ENCODE measurements at places on chromosomes 2 and 18.

GRCh38 chr2:210421916-210422315 is 54.6 kb downstream of the LANCL1 start:
- DNase-seq = no peak

DNA sequence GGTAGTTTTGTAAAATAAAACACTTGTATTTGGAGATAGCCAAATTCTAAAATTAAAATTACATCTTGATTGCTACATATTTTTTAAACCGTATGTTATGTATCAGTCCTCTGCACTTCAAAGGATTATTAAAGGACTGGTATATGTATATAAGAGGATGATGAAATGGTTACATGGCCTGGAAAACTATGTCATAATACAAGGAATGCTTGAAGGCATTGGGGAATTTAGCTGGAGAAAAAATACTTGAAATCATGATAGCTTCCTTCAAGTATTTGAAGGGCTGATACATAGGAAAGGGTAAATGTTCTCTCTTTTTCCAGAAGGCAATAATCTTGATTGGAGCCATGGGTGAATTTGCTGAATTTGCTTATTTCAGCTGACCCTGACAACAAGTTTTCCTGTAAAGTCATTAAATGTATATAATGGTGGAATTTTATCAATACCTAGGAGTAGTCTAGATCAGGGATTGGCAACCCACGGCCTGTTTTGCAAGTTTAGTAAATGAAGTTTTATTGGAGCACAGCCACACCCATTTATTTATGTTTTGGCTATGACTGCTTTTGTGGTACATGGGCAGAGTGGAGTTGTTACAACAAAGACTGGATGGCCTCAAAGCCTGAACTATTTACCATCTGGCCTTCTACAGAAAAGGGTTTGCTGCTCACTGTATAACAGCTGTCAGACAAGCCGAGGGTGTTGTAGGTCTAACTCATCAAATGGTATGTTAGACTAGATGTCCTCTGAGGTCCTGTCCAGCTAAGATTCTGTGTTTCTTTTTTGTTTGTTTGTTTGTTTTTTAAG is 34.4 kb downstream of the ACYP2 start:
- DNase-seq = no peak

- no peak for DNase-seq
Measured at GRCh38 chr2:222972420-222972819, 79.6 kb upstream of the KCNE4 start.

DNA sequence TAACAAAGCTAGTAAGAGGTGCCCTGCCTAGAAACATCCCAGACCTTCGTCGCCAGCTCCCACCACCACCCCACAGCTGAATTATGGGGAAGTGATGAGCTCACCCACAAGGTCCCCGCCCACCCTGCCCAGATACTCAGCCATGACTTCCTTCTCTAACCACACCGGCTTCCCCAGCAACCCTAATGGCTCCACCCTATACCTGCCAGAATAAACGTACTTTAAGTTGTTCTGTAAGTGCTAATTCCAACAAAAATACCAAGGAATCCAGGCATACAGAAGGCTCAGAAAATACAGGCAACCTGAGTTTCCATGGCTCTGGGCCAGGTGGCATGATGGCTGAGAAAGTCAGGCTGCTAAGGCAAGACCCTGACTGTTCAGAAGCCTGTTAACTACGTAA is 39.1 kb downstream of the TMEM163 start:
- no peak for DNase-seq

DNA sequence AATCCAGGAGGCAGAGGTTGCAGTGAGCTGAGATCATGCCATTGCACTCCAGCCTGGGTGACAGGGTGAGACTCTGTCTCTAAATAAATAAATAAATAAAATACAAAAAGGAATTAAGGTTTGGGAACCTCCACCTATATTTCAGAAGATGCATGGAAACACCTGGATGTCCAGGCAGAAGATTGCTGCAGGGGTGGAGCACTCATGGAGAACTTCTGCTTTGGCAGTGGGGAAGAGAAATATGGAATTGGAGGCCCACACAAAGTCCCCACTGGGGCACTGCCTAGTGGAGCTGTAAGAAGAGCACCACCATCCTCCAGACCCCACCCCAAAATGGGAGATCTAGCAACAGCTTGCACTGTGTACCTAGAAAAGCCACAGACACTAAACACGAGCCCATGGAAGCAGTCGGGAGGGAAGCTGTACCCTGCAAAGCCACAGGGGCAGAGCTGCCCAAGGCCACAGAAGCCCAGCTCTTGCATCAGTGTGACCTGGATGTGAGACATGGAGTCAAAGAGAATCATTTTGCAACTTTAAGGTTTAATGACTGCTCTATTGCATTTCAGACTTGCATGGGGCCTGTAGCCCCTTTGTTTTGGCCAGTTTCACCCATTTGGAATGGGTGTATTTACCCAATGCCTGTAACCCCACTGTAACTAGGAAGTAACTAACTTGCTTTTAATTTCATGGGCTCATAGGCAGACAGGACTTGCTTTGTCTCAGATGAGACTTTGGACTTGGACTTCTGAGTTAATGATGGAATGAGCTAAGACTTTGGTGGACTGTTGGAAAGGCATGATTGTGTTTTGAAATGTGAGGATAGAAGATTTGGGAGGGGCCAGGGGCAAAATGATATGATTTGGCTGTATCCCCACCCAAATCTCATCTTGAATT is 265.3 kb downstream of the ZEB2 start:
- DNase-seq = no peak

GRCh38 chr18:61980355-61980754 is 87.5 kb upstream of the RNF152 start:
- no peak for DNase-seq

DNA sequence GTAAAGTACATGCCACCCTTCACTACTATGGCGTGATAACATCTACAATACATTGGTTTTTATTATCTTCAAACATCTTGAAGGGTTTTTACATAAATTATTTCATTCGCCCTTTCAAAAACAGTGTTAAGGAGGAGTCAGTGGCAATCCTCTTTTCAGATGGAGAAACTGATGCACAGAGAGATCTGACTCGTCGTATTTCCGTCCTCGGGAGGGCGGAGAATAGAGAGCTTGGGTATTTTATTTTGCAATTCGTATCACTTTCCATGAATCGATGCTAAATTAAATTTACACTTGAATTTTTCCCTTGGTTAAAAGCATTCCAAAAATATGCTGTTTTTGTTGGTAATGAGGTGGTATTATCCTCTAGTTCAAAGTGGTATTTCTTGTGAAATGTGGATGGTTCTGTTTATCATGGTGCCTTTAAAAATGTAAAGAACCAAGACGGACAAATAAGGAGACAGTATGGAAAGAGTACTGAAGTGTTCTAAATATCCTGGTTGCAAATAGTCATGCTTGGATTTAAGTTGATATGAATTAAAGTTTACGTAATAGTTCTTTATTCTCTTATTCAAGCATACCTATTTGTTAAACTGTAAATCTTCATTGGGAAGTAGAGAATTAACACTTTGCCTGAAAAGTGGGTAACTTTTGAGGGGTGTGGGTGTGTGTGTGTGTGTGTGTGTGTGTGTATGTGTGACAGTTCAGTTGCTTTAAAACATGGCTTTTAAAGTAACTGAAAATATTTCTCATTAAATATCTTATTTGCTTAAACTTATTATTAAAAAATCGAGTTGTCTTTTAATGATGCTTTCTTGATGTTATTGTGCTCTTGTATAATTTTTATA is 5.6 kb downstream of the PHLPP1 start:
- no peak for DNase-seq

GRCh38 chr2:219772103-219772635 is 144.7 kb downstream of the SLC4A3 start:
- no peak for DNase-seq

- DNase-seq = no peak
Measured at GRCh38 chr2:21633466-21633865, 509.7 kb downstream of the TDRD15 start.

DNA sequence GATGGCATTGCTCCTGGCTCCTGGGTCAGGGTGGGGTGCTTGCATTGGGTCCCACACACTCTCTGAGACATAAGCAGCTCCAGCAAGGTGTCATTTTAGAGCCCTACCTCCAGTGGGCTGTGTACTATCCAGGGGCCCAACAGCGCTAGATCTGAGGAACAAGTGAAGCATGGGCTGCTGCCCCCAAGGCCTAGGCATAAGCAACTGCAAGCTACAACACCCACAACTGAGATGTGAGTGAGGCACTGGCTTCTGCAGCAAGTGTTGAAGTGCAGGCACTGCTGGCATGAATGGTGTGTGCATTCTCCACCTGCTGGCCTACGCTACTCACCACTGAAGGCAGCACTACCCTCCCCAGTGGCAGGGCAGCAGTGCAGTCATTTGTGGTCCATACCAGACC is 81.0 kb upstream of the STK39 start:
- DNase-seq = no peak

GRCh38 chr2:95165030-95165370 is 609 bp upstream of the ZNF2 start:
- no peak for DNase-seq

DNA sequence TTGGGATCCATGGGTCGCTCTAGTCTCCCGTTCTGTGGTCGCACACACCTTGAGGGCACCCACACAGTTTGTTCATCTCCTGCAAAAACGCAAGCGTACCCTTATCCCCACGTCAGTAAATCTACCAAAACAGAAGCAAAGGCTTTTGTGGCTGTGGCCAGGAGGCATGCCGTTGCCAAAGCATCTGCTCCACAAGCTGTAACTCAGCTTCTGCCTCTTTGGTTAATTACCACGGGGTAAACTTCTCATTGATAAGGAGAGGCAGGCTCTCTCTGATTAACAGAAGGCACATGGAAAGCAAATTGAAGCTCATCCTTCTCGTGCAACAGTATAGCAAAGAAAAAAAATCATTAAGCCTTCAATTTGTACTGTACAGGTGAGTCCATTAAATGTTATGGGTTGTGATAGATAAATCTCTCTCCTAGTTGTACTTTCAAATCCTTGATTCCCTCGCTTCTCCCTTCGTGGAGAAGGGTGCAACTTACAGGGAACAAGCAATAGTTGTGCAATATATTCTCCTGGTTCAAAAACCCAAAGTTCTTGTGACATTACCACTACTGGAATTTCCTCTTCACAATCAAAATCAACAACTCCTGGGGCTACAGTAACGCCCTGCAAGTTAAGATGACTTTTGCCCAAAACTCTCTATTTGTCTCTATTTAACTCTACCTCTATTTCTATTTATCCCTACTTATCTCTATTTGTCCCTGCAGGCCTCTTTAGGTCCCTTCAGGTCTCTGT is 10.3 kb downstream of the PECR start:
- DNase-seq = no peak

DNA sequence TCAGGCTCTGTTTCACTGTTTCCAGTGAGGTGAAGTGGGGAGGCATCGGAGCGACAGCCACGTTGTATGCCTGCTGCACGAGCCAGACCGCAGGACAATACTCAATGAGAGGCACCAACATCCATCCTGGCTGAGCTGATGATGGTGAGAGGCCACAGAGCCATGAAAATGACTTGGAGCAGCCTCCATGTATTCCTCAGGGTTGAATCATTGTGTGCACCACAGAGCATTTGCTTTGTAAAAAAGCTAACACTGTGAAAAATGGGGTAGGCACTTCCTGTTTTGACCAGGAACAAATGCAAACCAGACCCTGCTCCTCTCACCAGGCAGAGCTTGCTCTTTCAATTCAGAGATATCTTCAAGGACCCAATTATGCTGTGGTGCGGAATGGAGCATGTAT is 87.2 kb downstream of the LPIN1 start:
- DNase-seq = no peak

DNA sequence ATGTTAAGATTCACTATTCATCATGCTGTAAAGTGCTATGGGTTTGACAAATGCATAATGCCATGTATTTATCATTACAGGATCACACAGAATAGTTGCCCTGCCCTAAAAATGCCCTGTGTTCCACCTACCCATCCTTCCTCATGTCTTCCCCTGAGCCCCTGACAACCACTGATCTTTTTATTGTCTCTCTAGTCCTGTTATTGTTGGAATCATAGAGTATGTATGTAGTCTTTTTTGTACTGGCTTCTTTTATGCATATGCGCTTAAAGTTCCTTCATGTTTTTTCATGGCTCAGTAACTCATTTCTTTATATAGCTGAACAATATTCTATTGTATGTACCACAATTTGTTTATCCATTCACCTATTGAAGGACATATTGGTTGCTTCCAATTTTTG is 20.3 kb downstream of the CCDC150 start:
- no peak for DNase-seq

GRCh38 chr2:121330921-121331320 is 45.9 kb upstream of the TFCP2L1 start:
- no peak for DNase-seq

DNA sequence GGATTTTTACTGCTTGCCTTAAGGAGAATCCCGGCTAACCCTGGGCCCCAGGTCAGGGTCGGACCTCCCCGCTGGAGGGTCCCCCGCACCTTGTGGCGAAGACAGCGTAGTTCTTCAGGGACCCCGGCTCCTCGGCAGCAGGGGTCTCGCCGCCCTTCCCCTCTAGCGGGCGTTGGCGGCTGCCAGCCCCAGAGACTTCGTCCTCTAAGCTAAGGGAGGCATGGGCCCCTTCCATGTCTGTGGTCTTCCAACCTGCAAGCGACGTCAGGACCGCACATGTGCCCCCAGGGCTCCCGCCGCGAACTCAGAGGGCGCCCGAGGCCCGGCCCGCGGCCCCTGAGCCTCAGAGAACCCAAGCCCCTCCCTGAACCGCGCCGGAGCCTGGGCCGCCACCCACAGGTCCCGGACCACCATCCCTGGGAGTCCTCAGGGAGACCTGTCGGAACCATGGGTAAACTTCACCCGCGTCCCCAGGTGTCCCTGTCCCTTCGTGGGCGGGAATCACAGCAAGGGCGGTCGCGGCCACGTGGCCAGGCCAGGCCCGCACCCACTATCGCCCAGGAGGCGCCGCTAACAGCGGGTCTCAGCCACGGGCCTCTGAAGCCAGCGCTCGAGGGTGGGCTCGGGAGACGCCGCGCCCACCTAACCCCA is 562 bp downstream of the ANKMY1 start:
- DNase-seq = no peak

DNA sequence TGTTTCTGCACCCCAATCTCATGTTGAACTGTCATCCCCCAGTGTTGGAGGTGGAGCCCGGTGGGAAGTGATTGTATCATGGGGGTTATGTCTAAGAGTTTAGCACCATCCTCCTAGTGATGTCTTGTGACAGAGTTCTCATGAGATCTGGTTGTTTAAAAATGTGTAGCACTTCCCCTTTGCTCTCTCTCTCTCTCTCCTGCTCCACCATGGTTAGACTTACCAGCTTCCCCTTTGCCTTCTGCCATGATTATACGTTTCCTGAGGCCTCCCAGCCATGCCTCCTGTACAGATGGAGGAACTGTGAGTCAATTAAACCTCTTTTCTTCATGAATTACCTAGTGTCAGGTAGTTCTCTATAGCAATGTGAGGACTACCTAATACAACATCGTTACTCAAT is 396.9 kb upstream of the LRATD1 start:
- DNase-seq = no peak

GRCh38 chr2:237455764-237456163 is 31.3 kb upstream of the MLPH start:
- no peak for DNase-seq

DNA sequence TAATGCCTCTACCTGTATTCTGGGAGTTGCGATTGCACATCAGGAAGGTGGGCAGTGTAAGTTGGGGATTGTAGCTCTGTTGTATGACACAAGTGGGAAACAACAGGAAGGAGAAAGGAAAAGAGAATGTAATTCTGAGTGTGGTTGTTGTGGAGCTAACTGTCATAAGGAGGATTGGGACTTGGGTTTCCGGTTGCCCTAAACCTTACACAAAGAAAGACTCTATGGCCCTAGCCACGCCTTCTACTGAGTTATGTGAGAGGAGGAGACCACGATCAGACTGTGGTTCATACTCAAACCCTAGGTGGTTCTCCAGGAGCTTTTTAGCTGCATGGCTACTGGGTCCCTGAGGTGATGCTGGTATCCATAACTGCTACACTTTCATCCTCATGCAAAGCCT is 86.5 kb downstream of the TANC1 start:
- DNase-seq = no peak

GRCh38 chr2:173157676-173158293 is 82.1 kb downstream of the MAP3K20 start:
- DNase-seq = no peak
